CD14-positive monocyte (primary cell): ENCODE measurements at places on chromosomes 3 and 15. TPM values are rescaled to one million over a fixed set of nuclear protein-coding genes. Genes with fewer than 3 reads are reported as not detected.

DNA sequence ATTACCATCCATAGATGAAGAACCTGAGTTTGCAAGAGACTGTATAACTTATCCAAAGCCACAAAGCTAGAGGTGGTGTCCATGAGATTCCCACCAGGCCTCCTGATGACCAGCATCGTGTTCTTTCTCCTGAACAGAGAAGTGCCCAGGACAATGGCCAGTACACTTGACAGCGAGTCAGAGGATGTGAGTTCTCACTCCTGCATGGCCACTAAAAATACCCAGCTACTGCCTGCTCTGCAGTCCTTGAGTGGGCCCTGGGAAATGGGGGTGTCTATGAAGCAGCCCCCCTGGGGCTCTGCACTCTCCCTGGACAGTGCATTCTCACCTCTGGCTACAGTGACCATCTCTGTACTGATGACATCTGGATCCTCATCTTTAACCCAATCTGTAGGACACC lies 201.2 kb downstream of the RPLP1 start:
- DNase-seq: no peak

- no peak for DNase-seq
These were observed 1.9 kb downstream of the ADAMTS9 start for GRCh38 chr3:64685800-64686445.

GRCh38 chr15:93126599-93126998 lies 37.6 kb upstream of the RGMA start:
- DNase-seq: no peak

DNA sequence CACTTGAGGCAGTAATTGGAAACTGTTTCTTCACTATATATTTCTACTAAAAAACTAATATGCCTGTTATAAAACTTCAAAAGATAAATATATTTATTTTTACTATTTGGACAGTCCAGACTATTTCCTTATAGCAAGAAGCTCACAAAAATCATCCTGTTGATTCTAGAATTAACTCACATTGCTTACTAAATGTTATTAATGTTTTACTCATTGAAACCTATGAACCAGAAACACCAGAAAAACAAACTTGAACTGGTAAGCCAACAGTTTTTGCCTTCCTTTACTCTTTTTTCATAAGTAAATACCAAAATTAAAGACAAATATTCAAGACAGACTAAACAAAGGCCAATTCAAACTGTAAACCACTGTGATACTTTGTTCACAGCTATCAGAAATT lies 26.4 kb downstream of the TOMM70 start:
- no peak for DNase-seq

SNRPA1 gene
- 31.3 and 65.5 TPM in 2 replicates for polyA plus RNA-seq

GRCh38 chr3:143396790-143397189 lies 277.2 kb downstream of the CHST2 start:
- no peak for DNase-seq

RAD18 gene
- polyA plus RNA-seq: 0.94 and 1.9 TPM in 2 replicates

DNA sequence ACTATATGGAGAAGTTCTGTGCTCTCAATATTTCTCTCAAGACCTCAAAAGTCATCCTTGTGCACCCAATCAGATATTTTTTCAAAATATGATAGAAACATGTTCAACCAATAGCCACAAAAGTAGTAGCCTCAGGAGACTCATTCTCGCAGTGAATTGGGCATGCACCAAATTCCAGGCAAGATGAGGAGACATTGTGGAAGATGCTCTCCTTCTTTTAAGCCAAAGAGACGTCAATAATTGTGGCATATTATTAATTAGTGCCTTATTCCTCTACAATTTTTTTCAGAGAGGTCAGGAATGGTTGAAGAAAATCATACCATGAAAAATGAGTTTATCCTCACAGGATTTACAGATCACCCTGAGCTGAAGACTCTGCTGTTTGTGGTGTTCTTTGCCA lies at the start of gene OR5K2:
OR5K2 (plus strand) TSS at position 301 of the 400 bp plus-strand sequence; CDS start at position 301, 0 bp downstream.
- no peak for DNase-seq

DNA sequence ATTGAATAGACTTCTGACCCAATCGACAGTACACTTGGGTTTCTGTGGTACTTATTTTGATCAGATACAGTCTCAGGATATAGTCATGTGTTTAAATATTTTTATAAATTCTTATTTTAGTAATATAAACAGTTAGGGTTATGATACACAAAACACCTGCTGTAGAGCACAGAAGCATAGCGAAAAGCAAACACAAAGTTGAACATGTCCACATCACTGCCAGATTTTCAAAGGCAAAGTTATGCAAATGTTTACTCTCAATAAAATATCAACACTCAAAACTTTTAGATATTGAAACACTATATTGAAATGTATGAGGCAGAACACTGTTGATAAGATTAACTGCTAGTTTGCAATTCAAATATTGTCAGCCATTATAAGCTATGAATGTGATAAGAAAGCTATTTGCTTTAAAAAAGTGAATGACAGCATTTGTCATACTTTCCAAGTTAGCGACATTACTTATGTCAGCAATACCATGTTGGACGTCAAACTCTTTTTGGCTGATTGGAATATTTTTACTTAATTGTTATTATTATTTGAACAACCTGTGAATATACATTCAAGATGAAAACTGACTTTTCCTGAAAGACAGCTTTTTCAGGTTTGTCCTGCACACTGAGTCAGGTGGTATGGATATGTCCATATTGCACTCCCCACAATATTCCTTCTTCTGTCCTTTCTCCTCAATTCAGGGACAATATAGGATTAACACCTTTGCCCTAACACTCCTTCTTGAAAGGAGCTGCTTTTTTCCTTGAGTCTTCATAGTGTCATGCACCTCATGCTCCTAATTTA lies 367.1 kb downstream of the EPHA3 start:
- no peak for DNase-seq

GRCh38 chr3:149388531-149389417 lies 11.3 kb upstream of the TM4SF1 start:
- DNase-seq: no peak

FETUB gene
- not detected for polyA plus RNA-seq

DNA sequence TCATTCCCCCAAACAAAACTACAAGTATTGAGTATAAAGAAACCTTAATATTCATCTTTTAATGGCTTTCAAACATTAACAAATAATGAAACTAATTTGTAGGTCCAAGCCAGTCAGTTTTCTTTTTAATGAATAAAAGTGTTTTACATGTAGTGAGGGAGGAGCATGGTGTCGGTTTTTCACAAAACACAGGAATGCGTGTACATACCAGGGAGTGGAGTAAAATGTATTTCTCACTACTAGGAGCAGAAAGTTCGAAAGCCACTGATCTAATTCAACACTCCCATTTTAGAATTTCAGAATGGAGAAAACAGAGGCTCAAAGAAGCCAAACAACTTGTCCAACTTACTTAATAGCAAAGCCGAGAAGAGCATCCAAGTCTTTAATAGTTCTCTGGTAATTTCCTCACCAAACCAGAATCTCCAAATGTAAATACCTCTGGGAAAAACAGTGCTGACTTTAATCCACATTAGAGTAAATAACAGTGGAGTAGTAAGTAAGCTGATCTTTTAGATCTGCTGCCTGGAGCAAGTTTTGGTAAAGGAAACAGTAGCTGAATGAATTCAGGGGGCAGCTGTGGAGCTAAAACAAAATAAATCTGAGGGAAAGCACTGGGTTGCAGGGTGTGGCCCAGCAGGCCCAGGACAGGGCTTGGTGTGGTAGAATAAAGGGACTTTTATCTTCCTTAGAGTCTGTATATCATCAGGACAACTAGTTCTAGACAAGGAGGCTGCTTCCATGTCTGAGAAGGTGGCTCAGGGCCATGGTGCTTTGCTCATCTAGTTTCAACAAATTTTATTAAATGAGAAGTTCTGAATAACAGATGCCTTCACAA lies 7.9 kb downstream of the ANP32A start:
- DNase-seq: no peak

SLCO2A1 gene
- polyA plus RNA-seq: not detected

HACL1 gene
- 7.8 and 12.3 TPM in 2 replicates for polyA plus RNA-seq

- DNase-seq: no peak
These were observed 9.3 kb downstream of the WWTR1 start for GRCh38 chr3:149648525-149648924.

CDHR4 gene
- not detected for polyA plus RNA-seq

FBXL22 gene
- 0.04 TPM in 1 of 2 replicates, not detected in the other for polyA plus RNA-seq

DNA sequence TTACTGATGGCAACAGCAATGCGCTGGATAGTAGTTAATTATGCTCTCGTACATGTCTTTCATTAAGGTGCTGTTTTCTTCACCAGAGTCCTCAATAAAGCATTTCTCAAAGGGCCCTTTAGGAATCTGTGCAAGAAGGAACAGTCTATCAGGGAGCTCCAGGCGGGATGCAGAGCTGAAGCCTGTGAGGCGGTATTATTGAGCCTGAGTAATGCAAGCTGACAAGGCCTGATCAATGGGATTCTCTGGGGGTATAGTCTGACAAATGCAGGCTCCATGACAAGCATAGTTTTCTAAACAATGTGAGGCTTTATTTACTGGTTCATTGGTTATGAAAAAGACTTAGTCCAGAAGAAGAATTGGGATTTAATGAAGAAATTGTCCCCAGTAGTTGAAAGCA lies 530.9 kb upstream of the CBLB start:
- DNase-seq: no peak

- no peak for DNase-seq
These were observed 28.0 kb upstream of the SLCO2A1 start for GRCh38 chr3:134057654-134058110.

GRCh38 chr15:81481346-81481745 lies 107.3 kb upstream of the TMC3 start:
- no peak for DNase-seq

- peak; percentile 33 for DNase-seq
These were observed 9.9 kb downstream of the KY start for GRCh38 chr3:134640872-134641470.
